ENCODE measurements at places on chromosomes 2 and 18.

DNA sequence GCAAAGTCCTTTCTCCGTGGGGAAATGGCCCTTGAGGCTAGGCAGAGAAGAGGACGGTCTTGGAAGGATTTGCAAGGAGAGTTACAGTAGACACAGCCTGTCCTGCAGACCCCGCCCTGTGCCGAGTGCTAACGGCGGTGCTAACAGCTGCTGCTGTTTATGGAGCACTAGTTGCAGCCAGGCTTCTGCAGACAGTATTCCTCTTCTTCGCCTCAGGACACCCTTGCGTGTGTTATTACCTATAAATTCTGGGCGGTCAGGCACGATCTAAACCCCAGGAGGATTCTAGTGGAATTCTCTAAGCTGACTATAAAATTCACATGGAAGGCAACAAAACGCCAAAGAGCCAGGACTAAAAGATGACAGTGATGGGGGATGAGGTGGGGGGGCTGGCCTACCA lies 139.8 kb downstream of the GLI2 start:
- DNase-seq = no peak

- peak; percentile 93 for DNase-seq
These were observed 70.5 kb upstream of the IGFBP5 start for GRCh38 chr2:216765761-216766262.

DNA sequence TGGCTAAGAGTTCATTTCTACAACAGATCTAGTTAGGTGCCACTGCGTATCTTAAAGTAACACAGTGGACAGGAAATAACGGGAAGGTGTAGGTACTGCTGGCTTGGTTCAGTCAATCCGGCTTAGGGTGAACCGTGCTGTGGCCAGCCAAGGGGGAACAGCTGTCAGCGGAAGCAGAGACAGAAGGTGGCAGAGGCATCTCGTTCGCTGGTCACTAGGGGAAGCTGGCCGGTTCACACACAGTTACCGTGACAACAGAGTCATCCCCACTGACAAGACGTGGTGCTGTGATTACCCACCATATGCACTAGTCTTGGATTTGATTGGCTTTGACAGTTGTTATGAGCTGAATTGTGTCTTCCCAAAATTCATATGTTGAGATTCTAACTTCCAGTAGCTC lies 58.8 kb upstream of the HDAC4 start:
- DNase-seq = peak; percentile 16

DNA sequence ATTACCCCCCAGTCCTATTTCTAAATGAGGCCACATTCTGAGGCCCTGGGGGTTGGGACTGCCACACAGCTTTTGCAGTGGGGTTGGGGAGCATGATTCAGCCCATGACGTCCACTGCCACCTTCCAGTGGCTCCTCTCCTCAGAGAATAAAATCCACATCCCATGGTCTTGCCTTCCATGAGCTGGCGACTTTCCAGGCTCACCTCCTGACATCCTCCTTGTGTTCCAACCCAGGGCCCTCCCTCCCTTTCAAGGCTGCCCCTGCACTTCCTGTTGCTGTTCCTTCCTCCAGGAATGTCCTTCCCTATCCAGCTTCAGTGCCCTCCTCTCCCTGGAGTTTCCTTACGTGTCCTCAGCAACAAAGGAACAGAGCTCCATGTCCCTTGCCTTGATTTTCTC lies 187.3 kb upstream of the ID2 start:
- DNase-seq = no peak

All from H9 (cell line).